ENCODE measurements at places on chromosomes 3 and 15.

- no peak for DNase-seq
Measured at GRCh38 chr3:160796813-160797164, 40.8 kb downstream of the PPM1L start.

DNA sequence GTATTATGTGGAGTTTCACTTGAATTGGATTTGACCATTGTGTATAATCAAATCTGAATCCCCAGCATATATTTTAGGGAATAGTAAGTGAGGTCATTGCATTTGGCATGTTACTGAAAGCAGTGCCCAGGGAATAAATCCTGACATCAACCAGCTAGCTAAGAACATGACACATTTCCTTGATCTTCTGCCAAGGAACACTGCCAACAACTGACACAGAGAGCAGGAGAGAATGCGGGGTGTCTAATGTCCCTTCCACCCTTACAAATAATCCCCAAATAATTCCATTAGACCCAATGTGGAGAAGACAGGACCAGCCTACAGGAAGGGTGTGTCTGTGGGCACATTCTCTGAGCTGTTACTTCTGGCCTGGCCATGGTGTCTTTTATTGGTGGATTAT is 30.6 kb upstream of the UBE3A start:
- no peak for DNase-seq

DNA sequence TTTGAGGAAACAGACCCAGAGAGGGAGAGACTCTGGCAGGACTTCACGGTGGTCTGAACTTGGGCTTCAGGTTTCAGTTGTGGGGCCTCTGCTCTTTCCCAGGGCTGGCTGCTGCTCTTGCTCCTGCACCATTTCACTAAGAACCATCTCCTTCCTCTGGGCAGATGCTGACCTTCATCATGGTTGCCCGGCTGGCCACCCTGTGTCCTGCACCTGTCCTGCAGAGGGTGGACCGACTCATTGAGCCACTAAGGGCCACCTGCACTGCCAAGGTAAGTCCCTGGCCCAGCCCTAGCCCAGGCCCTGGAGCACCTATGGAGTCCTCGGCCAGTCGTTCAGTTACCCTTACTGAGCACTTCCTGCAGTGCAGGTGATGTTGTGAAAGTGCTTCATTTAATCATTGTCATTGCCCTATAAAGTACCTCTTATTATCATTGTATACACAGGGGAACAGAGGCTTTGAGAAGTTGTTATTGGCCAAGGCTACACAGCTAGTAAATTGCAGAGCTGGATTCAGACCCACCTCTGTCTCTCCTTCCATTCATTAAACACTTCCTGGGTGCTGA is 10.0 kb downstream of the RPL32 start:
- DNase-seq, result no peak

GRCh38 chr3:138875754-138876664 is 41.3 kb upstream of the PIK3CB start:
- peak; percentile 76 for DNase-seq

All from suppressor macrophage (primary cell).